ENCODE measurements at places on chromosomes 7 and 10.

DNA sequence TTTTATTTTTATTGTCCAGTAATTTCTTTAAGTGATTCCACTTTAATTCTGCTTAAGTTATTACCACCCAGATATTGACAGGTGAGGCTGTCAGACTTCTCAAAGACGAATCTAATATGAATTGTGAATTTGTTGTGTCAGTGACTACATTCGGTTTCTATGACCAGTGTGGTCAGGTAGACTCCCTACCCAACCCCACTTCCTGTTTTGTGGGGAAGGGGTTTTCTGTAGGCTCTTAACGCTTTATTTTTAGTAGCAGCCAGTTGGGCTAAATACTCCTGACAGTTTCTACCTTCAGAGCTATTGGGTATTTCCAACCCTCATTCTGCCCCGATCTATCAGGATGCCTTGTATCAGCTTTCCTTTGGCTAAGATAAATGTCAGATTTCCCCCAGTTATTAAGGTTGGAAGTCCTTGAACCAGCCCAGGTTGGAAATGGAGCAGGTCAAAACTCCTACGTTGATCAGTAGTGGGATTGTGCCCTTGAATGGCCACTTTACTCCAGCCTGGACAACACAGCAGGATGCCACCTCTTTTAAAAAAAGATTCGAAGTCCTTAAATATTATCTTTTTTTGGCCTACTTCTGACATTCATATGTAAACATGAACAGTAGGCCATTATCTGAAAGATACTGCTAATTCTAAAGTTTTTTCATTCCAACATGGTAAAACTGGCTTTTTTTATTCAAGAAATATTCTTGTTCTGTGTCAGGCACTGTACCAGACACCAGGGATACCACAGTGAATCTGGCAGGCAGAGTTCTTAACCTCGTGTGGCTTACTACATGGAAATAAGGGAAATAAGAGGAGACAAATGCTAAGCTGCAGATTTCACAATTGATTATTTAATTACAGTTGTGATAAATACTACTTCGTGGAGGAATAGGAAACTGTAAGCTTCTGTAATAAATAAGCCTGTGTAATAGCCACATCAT lies 133.3 kb upstream of the SAMD8 start:
- DNase-seq, result no peak

GRCh38 chr10:85623758-85624157 lies 742.8 kb downstream of the GRID1 start:
- DNase-seq, result no peak

DNA sequence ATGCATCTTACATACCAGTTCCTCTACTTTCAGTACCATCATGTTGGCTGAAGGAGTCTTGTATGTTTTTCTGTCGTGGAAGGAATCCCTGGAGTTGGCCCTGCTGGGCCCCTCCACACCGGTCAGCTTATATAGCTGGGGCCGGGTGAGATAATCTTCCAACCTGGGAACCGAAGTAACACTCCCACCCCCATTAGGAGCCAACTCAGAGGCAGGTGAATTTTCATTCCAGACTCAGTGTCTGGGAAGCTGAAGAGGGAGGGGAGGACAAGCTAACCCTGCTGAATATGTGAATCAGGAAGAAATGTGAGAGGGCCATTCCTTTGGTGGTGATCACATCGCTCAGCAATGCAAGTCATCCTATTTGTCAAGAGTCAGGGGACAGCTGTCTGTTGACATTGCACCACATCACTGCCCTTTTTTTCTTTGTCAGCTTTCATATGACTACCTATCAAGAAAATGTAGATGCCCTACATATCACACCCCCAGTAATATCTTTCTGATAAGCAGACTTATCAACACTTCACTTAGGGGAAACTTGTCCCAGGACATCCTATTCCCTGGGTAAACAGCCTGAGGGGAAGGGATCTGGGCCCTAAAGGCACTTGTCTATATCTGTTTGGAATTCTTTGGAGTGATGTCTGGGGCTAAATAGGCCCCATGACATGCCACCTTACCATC lies at the start of gene ANKRD1:
ANKRD1 (minus strand) TSS at position 102 of the 681 bp plus-strand sequence; CDS start at position 42, 60 bp downstream.
- no peak for DNase-seq

DNA sequence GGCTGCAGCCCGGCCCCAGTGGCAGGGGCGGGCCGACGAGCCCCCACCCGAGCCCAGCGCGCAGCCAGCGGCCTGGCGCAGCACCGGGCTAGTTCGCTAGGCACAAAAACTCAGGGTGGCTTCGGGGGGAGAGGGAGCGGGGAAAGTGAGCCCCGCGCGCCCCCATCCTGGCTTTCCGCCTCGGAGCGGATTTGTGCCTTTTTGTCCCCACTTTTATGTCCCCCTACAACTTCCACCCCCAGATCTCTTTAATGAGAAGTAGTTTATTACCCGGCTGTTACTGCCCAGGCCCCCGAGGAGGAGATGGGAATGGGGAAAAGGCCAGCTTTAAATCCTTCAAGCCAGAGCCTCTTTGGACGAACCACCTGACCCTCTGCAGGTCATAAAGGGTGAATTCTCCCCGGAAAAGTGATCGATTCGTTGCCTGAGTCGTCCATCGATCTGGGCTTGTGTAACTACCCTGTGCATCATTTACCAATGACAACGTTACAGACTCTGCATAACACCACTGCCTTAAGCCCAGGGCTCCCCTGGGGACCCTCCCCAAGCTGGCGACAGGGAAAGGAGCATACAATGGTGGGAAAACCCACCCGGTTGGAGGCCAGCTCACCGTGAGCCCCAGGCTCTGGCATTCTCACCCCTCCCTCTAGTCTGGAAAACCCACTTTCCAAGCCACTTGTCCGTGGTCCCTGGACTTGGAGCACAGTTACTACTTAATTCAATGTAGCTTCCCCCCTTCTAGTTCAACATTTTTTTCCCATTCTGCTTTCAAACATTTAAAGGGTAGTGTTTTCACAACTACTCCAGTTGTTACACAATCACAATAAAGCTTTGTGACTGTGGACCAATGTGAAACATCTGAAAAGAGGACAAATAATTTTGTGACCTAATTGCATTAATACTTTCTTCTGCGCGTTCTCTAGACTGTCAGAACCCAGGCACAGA lies 748 bp upstream of the SH3PXD2A start:
- DNase-seq, result no peak

GRCh38 chr10:22780474-22780885 lies 66.1 kb upstream of the PIP4K2A start:
- no peak for DNase-seq

DNA sequence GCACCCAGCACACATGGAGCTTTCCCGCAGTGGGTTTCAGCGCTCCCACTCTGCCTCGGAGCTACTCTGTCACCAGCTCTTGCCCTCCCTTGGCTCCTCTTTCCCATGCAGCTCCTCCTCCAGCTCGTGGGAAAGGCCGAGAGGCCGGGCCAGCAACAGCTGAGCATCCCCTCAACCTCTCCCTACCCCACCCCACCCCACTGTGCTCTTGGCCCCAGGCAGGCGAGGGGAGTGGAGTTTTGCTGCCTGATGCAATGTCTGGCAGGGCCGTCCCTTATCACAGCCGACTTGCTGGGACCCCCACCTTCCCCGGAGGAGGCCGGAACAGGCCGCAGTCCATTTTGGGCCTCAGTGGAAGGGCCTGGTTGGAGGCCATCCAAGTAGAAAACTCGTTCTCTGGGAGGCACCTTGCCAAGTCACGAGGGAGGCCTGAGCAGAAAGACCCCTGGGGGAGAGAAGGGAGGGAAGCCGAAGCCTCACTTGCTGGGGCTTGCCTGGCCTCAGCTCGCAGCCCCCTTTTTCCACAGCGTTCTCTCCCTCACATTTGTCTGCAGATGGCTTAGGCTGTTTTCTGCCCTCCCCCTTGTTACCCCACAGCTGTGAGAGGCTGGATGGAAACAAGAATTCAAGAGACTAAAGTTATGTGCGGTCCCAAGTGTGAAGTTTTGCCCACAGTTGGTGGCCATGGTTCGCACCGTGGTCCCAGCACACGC lies 35.3 kb downstream of the CHST3 start:
- no peak for DNase-seq

DNA sequence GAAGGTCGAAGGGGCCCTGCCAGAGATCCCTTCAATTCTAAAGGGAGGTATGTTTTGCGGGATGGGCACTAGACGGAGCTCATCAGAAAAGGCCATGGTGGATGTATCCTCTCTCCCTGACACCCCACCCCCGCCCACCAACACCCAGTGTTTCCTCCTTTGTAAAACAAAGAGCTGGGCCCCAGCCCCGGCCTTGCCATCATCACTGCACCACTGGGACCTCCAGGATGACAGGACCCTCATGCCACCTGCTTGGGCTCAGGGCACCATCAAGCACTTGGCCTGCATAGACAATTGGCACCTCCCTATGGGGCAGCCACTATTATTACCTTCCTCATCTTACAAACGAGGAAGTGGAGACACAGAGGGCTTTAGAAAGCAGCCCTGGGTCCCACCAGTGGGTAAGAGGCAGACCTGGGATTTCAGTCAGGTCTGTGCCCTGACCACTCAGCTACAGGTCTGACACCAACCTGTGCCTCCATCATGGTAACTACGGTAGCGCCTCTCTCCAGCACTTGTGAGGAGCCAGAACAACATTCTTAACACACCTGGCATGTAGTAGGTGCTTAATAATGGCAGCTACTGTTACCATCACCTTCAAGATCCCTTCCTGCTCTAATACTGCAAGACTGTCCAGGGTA lies 2.0 kb downstream of the CALML3 start:
- DNase-seq, result no peak

DNA sequence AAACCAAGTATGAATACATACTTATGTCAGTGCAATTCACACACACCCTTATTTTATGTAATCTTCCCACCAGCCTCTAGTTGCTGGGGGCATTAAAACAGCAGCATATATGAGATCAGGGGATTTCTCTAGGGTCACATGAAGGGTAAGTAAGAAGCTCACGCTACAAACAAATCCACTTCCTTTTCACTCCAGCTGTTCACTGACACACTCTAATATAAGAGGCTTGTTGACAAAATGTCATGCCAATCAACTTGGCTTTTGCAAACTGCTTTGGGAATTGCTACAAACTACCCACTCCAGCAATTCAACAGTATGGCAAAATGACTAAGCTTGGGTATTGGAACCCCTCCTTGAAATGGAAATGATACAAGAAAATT lies 10.3 kb downstream of the FAM3C start:
- DNase-seq, result no peak

All from stimulated activated CD4-positive, alpha-beta T cell treated with anti-CD3 and anti-CD28 coated beads, Interleukin-1b, Interleukin-23, amount 100 ng/mL, for 1 hour (primary cell).